ENCODE measurements at places on chromosomes 3 and 15.

- no peak for DNase-seq
Observed at GRCh38 chr3:141413391-141413790, 45.1 kb downstream of the ZBTB38 start.

DNA sequence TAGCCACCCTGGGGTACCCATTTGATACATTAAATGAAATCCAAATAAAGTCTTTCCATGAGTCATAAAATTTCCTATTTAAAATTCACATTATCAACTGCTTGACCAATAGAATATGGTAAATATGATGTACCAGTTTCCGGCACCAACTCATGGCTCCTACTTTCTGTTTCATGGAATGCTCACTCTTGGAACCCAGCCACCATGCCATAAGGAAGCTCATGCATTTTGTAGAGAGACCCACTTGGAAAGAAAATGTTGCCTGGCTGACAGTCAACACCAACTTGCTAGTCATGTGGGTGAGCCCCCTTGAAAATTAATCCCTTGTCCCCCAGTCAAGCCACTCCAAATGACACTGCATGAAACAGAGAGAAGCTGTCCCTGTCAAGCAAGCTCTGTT is 57.2 kb downstream of the WWTR1 start:
- no peak for DNase-seq

- DNase-seq = no peak
Observed at GRCh38 chr3:131802029-131802428, 232.8 kb downstream of the CPNE4 start.

GRCh38 chr3:185527364-185527763 is 25.0 kb downstream of the LIPH start:
- DNase-seq = no peak

- DNase-seq = no peak
Observed at GRCh38 chr3:61029194-61029593, 222.1 kb downstream of the FHIT start.

GRCh38 chr3:189311521-189311920 is 139.8 kb downstream of the TPRG1 start:
- DNase-seq = no peak

GRCh38 chr3:120468635-120469295 is 18.0 kb upstream of the FSTL1 start:
- no peak for DNase-seq

GRCh38 chr3:134369861-134370596 is 4.2 kb downstream of the AMOTL2 start:
- DNase-seq = no peak

DNA sequence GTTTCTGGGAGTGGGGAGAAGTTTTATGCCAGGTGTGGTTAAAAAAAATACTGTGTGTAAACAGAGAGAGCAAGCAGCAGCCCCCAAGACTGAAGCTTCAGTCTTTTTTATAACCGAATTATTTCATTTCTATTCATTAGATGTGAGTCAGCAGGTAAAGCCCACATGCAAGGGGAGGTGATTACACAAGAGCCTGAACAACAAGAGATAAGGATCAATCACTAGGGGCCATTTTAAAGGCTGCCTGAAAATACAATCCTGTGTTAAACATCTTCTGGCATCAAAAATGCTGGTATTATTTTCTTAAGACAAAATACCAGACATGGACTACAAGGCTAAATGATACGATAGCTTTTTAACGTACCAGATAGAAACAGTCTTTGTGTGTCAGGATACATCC is 217.3 kb downstream of the SUCLG2 start:
- DNase-seq = no peak

- no peak for DNase-seq
Observed at GRCh38 chr3:152083135-152083534, 185.6 kb upstream of the MBNL1 start.

GRCh38 chr15:50257924-50258323 is 7.6 kb downstream of the HDC start:
- no peak for DNase-seq

DNA sequence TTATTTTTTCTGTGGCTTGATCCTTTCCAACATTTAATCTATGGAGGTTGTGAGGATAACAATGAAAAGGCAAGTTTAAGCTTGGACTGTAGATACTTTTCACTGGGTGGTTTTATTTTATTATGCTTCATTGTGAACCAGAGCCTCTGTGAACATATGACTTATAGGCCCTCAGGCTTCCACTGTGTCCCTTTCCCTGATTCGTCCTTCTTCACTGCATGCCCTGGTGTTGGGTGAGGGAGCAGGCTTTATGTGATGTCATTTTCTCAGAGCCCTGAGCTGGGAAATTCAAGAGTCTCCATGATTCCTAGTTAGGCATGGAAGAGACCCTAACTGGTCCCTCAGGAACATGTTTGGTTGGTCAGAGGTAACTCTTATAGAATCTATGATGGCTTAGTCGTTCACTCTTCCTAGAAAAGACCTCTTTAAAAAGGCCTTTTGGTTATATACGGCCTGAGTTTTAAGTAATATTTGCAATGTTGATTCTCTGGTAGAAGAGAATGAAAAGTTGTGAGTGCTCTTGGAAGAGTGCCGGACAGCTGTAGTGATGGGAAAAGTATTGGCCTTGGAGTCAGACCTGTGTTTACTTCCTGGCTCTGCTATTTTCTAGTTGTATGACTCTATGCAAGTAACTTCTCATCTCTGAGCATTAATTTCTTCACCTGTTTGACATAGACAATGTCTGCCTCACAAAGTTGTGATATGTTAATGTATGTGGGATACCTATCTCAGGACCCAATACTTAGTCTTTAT is 168.4 kb downstream of the LPP start:
- DNase-seq = no peak

- DNase-seq = peak; percentile 23
Observed at GRCh38 chr3:50675179-50676030, 678 bp downstream of the DOCK3 start.

Measured in hippocampal formation (tissue), 2 donors.